ENCODE measurements at places on chromosomes 16 and 17.

DNA sequence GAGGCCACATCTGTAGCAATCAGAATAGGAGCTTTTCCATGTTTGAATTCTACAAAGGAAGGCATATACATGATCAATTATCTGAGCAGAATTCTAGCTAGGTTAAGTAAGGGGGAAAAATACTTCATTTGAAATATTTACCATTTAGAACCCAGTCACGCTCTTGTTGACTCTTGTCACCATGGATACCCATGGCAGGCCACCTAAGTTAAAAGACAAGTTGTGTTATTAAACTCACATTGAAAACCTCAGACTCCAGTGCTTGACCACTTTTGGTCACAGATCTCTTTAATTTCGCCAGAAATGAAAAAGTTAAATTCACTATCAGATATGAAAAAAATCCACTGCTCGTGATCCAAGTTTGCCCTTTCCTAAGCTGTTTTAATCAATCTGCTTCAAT lies 4.1 kb downstream of the DDX5 start:
- DNase-seq, result no peak

DNA sequence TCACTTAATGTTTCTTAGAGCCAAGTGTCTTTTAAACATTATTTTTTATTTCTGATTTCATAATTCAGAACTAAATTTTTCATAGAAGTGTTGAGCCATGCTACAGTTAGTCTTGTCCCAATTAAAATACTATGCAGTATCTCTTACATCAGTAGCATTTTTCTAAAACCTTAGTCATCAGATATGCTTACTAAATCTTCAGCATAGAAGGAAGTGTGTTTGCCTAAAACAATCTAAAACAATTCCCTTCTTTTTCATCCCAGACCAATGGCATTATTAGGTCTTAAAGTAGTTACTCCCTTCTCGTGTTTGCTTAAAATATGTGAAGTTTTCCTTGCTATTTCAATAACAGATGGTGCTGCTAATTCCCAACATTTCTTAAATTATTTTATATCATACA lies 13.6 kb upstream of the BCAS3 start:
- DNase-seq, result no peak

DNA sequence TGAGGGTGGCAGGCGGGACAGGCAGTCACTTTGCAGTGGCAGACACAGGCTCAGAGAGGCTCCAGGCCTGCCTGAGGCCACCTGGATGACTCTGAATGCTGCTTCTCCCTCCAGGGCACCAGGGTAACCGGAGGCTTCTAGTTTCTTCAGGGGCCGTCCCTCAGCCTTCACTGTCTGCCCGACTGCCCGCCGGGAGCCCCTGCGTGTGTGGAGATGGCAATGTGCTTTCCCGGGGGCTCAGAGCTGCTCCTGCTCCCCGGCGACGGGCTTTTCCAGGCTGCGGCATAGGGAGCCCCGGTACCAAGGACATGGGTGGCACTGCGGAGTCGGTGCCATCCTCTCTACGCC lies 51.5 kb downstream of the CBFA2T3 start:
- DNase-seq, result no peak

DNA sequence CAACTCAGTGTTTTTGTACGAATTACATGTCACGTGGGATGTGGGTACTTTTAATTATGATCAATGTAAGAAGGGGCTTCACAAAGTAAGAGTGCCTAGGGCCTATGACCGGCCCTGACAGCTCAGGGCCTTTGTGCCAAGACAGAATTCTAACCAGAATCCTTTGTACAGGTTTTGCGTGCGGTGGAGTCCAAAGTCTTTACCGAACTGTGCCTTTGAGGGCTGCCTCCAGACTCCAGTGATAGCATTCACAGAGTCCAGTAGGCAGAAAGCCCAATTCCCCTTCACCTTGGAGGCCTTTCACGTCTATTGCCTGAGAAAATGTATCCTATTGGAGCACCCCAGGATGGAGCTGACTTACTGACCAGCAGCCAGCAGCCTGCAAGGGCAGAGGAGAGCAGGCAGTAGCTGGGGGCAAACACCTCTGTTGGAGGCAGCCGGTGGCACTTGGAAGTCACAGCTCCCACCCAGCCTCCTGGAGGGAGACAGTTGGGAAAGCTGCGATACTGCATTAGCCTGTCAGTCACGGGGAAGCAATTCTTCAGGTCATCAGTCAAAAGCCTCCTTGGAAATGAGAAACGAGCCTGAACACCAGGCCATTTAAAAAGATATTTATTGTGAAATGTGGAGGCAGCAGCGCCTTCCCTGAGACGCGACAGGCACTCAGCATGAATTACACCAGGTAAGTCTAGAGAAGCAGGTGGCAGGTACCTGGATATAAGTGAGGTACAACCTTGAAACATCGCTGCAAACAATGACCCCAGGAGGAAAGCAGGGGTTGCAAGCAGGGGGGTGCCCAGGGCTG lies 98.1 kb upstream of the CDYL2 start:
- no peak for DNase-seq

DNA sequence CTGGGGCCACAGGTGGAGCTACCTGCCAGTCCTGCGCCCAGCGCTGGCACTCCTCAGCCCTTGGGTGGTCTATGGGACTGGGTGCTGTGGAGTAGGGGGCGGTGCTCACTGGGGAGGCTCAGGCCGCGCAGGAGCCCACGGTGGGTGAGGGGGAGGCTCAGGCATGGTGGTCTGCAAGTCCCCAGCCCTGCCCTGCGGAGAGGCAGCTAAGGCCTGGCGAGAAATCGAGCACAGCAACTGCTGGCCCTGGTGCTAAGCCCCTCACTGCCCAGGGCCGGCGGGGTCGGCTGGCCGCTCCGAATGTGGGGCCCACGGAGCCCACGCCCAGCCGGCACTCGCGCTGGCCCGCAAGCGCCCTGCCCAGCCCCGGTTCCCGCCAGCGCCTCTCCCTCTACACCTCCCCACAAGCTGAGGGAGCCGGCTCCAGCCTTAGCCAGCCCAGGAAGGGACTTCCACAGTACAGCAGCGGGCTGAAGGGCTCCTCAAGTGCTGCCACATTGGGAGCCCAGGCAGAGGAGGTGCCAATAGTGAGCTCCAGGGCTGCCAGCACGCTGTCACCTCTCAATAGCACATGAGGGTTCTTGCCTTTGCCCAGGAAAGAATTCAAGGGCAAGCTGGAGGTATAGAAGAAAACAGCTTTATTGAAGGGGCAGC lies 11.0 kb upstream of the EEF2KMT start:
- no peak for DNase-seq

- no peak for DNase-seq
These were observed 9.5 kb upstream of the GUCY2D start for GRCh38 chr17:7992924-7993323.

DNA sequence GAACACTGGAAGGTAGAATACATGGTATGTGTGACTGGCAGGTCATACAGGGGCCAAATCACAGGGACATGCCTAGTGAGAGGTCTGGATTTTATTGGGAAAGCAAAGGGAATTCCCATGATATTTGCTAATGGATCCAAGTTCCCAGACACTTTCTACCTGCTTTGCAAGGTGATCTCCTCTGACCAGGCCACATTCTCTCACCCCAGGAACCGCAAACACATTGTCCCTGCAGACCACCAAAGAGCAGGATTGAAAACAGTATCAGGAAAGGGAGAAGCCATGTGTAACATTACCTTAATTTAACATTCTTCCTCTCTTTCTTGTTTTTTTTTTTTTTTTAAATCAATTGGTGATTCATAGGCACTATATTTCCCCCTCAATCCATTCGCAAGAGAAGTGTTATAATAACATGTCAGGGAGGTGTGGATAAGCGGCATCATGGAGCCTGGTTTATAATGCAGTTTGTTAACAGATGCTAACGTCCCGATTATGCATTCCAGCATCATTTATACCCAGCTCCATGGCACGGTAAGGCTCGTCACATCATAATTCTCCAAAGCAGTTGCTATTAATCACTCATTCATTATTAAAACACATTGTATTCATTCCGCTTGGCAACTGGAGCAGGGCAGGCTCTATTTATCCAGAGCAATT lies 155.1 kb upstream of the CCL2 start:
- DNase-seq, result no peak

DNA sequence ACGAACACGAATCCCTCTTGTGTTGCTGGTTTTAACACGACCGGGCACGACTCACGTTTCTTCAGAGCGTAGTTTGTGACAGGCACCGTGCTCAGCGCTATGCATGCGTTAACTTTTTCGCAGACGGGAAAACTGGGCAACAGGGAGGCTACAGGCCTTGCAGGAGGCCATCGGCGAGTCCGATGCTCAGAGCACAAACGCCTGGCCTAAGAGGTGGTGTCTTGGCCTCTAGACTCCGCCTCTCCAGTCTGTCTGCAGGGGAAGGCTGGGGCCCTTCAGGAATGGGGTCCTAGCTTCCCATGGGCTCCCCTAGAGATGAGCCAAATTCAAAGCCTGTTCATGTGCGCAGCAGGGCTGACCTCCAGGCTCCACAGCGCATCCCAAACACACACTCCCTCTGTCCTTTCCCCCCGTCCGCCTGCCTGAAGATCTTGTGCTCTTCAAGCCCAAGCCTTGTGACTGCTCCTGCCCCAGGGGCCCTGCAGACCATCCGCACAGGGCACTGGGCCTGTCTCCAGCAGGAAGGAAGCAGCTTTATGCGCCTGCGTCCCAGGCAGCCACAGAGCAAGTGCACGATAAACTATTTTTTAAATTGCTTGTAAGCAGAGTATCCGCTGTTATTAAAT lies 3.1 kb downstream of the CLCN7 start:
- DNase-seq, result no peak

GRCh38 chr16:7722761-7723160 lies 390.1 kb downstream of the RBFOX1 start:
- DNase-seq, result no peak

DNA sequence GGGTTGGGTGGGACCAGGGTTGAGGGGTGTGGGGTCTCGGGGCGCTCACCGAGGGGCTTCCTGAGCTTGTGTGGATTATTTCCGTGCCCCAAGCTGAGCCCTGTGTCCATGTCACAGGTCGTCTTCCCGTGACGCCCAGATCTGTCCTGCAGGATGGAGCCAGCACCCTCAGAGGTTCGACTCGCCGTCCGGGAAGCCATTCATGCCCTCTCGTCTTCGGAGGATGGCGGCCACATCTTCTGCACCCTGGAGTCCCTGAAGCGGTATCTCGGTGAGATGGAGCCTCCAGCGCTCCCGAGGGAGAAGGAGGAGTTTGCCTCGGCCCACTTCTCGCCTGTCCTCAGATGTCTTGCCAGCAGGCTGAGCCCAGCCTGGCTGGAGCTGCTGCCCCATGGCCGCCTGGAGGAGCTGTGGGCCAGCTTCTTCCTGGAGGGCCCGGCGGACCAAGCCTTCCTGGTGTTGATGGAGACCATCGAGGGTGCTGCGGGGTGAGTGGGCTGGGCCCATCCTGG lies 1.0 kb downstream of the TELO2 start:
- no peak for DNase-seq

DNA sequence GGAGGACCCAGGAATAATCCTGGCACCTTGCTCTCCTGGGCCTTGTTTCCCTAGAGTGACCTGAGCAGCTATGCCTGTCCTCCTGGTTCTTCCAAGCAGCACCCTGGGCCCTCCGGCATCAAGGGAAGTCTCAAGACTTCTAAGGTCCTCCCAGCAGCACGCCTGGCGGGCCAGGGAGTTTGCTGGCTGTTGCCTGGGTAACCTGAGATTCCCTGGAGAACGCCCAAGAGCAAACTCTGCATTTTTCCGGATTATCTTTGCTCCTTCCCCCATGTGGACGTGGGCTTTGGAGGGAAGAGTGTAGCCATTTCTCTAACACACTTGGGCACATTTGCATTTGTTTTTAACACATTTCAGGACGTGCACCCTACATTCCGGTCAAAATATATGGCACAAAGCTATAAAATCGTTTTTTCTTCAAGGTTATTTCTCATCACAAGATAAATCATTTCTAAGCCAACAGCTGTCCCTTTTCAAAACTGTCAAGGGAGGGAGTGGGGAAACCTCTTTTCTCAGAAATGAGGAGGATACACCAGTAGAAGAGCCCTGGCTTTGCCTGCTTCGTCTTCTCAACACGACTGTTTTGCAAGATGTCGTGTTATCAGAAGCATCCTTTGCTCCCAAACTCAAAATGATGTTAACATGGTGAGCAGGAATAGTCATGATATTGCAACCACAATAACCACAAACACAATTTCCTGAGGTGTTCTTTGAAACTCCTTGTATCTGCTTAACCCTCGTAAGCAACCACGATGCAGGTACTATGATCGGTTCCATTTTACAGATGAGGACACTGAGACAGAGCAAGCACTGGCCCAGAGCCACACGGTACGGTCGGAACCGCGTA lies 116.5 kb downstream of the ADCY9 start:
- no peak for DNase-seq

GRCh38 chr16:71565812-71566700 lies 10.8 kb downstream of the TAT start:
- no peak for DNase-seq

GRCh38 chr16:28298511-28298878 lies 6.2 kb downstream of the SBK1 start:
- no peak for DNase-seq

DNA sequence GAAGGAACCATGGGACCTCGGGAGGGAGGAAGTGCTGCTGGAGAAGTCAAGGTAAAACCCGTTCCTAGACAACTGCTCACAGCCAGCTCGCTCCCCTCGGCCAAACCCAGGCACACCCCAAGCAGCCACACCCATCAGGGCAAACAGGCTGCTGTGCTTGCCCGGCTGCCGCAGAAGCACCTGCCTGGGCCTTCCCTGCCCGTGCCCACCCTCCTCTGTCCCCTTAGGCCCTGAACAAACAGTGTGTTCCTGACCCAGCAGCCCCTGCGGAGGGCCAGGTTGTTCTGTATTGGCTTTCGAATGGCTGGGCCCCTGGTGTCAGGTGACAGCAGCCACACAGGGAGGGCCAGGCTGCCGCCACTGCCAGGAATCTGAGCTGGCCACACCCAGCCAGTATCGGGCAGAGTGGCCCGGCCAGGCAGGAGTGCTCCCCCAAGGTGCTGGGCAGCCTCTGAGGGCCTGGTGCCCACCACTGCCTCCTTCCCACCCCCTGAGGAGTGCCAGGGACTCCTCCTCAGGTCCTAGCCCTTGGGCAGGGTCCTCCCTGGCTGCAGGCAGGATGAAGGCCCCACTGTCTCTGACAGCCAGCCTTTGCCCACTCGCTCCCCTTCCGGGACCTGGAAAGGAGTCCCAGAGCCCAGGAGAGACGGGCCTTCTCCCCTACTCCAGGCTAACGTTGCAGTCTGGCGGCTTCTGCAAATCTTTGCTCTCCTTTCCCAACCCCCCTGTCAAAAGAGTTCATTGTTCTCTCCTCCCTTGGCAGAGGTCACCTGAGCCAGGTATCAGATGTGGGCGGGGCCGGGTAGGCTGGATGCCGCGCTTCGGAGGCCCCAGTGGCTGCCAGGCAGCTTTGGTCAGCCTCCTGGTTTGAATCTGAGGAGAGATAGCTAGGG lies 24.0 kb downstream of the LLGL2 start:
- no peak for DNase-seq

- no peak for DNase-seq
These were observed 4.9 kb downstream of the TNRC6C start for GRCh38 chr17:77963441-77963840.

GRCh38 chr17:251531-251930 lies 70.1 kb upstream of the DOC2B start:
- no peak for DNase-seq

GRCh38 chr16:11835891-11836649 lies 15.3 kb downstream of the RSL1D1 start:
- no peak for DNase-seq

- no peak for DNase-seq
These were observed 6.1 kb upstream of the PRSS8 start for GRCh38 chr16:31141489-31142108.

Measured in activated naive CD4-positive, alpha-beta T cell (primary cell).